ENCODE measurements at places on chromosomes 11 and 22.

DNA sequence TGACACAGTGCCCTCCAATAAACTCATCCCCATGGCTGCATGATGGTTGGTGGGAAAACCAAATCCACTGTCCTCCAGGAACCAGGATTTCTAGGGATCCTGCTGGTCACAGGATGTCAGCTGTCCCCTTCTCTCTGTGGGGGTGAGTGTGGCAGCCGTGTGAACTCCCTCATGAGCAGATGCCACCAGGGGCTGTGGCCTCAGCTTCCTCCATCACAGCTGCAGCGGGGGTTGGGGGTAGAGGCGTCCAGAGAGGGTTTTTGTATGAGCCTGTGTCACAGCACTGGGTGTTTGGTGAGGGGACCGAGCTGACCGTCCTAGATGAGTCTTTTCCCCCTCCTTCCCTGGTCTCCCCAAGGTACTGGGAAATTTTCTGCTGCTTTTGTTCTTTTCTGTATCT, 26.4 kb downstream of the IGLL5 start:
- no peak for DNase-seq

DNA sequence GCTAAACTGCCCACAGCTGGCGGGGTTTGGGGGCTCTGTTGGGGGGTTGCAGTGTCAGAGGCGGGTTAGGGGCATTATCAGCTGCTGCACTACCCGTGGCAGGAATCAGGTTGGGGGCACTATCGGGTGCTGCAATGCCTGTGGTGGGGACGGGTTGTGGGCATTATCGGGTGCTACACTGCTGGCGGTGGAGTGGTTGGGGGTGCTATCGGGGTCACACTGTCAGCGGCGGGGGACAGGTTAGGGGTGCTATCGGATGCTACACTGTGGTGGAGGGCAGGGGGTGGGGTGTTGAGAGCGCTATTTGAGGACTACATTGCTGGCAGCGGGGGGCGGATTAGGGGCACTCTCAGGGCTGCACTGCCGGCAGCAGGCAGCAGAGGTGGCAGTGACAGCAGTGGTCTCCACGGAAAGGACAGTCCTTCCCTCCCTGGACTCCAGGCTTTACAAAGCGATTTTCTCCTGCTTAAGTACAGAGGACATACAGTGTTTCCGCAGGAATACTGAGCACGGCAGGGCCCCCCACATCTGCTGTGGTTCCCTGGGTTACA, 119.5 kb upstream of the VPREB1 start:
- no peak for DNase-seq

DNA sequence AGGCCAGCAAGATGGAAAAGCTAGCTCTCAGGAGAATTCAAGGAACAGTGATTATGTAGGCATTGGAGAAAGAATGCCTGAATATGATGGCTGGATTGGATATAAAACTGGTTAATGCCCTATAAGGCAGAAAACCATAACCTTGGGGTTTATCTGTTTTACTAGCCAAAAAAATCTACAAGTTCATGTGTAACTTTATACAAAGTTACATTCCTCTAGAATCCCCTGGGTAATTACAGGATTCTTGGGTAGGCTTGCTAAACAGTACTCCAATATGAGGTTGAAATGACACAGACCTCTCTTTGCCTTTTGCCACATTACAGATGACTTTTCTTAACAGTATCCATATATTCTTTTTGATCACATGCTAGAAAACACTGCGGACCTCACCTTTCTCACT, 26.0 kb downstream of the TSPAN18 start:
- no peak for DNase-seq

- peak; percentile 37 for DNase-seq
Observed at GRCh38 chr11:107565219-107565937, at the start of gene ALKBH8. Gene ALKBH8 (minus strand): TSS chr11:107565735. CDS start chr11:107560893, 4,842 bp downstream.

GRCh38 chr22:49236541-49237075, 591.1 kb downstream of the BRD1 start:
- DNase-seq, result no peak
